ENCODE measurements at places on chromosomes 6 and 20.
A peak's percentile ranks its signal among the peaks of the same experiment; 100 is the strongest.

DNA sequence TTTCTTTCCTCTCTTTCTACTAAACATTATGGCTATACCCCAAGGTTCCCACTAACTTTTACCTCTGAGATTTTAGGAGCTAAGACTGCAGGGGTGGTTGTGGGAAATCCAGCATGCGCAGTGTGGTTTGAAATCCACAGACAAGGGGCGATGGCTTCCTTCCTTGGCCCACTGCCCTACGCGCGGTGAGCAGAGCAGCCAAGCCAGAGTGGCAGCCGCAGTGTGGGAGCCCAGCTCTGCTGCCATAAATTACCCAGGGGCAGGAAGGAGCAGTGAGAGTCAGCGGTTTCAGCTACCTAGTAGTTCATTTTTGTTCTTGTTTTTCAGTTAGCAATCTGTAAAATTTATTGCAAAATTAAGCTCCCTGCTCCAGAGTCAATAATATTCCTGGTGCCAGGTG is 101.4 kb downstream of the BMP2 start:
- no peak for DNase-seq

- DNase-seq = no peak
These were observed 148.6 kb upstream of the ZFP64 start for GRCh38 chr20:52340036-52340634.

GRCh38 chr20:59725476-59726280 is 121.3 kb downstream of the PHACTR3 start:
- DNase-seq = no peak

DNA sequence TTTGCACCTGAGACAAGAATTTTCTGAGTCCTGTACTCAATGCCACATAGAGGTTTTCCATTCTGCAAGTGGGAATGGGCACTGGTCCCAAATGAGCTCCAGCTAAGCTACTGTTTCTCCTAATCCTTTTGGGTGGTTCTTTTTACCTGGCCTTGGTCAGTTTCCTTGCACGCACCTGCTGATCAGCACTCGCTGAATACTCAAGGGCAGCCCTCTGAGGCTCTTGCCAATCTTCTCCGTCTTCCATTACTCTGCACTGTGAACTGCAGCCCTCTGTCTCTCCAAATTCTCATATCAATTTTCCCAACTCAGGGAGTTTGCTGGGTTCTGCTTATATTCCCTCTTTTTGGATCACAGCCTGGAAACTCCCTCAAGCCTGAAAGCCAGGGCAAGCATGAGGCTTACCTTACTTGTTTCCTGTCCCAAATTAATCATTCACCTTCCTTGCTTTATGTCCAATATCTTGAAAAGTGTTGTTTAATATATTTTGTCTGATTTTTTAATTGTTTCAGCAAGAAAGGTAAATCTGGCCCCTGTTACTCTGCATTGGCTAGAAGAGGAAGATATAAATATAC is 138.0 kb upstream of the TBX18 start:
- DNase-seq = no peak

GRCh38 chr6:154862536-154862935 is 129.3 kb downstream of the SCAF8 start:
- DNase-seq = no peak

GRCh38 chr20:47583551-47583950 is 81.9 kb downstream of the NCOA3 start:
- DNase-seq = no peak

DNA sequence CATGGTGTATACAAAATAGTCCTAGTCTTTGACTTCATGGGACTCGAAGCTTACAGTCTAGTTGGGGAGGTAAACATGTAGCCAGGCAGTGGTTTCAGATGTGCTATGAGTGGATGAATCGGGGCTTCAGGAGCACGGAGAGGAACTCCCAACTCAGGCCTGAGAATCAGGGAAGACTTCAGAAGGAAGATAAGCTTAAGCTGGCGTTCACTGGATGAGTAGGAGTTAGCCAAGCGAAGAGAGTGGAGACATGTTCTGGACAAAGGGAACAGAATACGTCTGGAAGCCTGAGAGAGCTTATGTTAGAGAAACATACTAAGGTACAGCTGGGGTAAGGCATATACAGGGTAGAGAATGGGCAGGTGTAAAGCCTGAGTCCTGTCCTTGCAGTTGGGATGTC is 8.8 kb downstream of the CARMIL1 start:
- DNase-seq = no peak

GRCh38 chr6:2037237-2037926 is 208.0 kb downstream of the GMDS start:
- DNase-seq = no peak

- peak; percentile 70 for DNase-seq
These were observed 35.8 kb upstream of the BHLHE23 start for GRCh38 chr20:63042448-63043071.

- peak; percentile 24 for DNase-seq
These were observed 34.9 kb downstream of the RNF24 start for GRCh38 chr20:3980260-3981131.

GRCh38 chr20:51495921-51496545 is 46.5 kb downstream of the NFATC2 start:
- DNase-seq = no peak

DNA sequence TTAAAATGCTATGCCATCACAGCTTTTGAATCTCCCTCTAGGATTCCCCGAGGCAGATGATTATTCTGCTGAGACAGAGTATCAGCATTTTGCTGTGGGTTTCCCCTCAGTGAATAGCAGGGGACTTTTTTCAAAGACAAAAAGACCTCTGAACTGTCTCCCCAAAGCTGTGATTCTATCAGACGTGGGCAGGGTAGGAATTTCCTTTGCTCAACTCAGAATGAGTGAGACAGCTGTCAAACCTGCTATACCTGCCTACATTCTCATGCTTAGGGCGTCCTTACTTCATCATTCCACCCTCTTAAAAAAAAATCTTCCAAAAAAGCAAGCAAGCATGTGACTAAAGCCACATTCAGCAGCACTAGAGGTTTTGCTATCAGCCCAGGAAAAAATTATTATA is 147.6 kb upstream of the FAM83B start:
- peak; percentile 28 for DNase-seq

DNA sequence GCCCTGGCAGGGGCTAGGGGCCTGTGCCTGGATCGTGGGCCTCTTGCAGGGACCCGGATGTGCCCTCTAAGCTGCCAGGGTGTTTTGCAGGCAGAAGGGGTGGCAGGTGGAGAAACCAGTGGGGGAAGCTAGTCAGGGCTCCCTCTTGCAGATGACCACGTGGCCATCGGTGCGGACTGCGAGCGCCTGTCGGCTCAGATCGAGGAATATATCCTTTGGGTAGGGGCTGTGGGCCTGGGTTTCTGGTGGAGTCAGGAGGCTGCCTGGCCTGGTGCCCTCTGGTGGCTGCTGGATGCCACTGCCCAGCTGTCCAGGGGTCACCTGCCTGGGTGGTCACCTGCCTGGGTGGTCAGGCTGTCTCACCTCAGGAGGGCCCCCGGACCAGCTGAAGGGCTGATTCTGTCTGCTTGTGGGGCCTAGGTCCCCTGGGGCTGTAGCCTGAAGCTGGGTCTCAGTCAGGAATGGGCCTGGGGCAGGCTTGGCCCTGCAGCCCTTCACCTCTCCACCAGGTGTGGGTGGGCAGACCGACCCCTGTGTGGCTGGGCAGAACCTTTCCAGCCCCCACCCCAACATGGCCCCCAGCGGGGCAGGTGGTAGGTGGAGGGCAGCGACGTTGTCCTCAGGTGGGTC is 6.7 kb downstream of the TCEA2 start:
- DNase-seq = peak; percentile 77

DNA sequence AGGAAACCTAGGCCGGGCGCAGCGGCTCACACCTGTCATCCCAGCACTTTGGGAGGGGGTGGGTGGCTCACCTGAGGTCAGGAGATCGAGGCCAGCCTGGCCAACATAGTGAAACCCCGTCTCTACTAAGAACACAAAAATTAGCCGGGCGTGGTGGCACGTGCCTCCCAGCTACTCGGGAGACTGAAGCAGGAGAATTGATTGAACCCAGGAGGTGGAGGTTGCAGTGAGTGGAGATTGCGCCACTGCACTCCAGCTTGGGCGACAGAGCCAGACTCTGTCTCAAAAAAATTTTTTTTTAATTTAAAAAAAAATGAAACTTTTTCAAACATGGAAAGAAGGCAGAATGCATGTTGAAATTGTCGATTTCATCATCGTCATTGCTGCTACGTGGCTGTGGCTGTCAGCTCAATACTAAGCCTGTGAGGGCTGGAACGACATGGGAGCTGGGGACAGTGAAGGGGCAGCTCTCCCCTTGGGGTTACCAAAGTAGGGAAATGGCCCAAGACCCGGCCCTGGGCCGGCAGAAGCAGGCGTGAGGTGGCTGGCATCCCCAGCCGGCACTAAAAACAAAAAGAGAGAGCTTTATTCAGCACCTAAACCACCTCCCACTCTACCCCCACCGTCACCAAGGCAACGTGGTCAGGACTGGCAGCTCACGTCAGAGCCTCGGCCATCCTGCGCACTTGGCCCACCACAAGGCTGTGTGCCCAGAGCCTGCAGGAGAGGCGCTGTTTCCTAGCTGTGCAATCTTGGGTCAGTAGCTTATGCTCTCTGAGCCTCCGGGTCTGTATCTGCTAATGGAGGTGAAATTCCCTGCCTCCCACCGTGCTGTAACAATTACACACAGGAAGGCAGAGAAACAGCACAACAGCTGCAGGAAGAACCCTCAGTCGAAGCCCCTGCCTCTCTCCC is 30.8 kb downstream of the AGPAT4 start:
- DNase-seq = no peak

DNA sequence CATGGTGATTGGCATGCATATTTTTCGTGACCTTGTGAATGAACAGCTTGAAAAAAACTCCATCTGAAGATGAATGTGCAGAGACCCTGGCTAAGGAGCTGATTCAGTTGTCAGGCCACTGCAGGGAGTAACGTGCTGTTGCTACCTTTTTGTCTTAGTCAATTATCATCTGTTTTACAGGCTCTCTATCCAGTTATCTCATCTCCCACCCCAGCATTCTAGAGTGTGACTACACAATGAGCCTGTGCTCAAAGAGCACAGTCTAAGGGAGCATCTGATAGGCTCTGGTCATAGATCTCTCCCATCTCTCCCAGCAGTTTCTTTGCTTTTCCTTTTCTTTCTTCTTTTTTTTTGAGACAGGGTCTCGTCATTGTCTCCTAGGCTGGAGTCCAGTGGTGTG is 45.5 kb downstream of the NDRG3 start:
- no peak for DNase-seq

- DNase-seq = no peak
These were observed 29.0 kb downstream of the SERPINB1 start for GRCh38 chr6:2812695-2813094.

GRCh38 chr6:110509617-110510241 is 33.3 kb upstream of the SLC22A16 start:
- DNase-seq = no peak

GRCh38 chr6:64146876-64147275 is 511.3 kb downstream of the PHF3 start:
- DNase-seq = no peak

DNA sequence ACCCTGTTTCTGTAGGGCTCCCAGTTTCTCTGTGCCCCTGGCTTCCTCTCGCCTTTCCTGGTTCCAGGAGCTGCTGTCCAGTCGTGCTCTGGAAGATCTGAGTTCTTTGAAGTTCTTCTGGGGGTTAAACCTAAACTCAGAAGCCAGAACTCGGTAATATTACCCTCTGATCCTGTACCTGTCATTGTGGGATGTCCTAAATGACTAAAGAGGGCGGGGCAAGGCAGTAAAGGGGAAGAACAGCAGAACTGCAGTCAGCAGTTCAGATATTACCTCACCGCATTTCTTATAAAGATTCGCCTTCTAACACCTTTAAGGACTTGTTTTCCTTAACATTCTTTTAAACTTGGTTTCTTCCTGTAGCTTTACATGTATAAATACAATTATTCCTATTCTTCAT is 63.9 kb downstream of the FAM120B start:
- DNase-seq = peak; percentile 52

DNA sequence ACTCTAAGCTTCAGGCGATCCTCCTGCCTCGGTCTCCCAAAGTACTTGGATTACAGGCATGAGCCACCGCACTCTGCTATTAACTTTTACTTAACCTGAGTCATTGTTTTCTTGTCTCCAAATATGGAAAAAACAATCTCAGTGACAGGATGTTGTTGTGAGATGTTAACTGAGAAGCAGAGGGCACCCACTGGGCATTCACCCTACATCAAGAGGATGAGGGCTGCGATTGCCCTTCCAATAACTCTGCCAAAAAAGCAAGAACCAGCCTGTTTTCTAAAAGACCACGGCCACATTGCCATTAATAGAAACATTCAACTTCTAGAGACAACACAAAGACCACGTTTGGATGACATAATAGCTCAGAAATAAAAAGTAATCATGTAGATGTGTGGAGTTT is 107.6 kb upstream of the SGK1 start:
- no peak for DNase-seq

DNA sequence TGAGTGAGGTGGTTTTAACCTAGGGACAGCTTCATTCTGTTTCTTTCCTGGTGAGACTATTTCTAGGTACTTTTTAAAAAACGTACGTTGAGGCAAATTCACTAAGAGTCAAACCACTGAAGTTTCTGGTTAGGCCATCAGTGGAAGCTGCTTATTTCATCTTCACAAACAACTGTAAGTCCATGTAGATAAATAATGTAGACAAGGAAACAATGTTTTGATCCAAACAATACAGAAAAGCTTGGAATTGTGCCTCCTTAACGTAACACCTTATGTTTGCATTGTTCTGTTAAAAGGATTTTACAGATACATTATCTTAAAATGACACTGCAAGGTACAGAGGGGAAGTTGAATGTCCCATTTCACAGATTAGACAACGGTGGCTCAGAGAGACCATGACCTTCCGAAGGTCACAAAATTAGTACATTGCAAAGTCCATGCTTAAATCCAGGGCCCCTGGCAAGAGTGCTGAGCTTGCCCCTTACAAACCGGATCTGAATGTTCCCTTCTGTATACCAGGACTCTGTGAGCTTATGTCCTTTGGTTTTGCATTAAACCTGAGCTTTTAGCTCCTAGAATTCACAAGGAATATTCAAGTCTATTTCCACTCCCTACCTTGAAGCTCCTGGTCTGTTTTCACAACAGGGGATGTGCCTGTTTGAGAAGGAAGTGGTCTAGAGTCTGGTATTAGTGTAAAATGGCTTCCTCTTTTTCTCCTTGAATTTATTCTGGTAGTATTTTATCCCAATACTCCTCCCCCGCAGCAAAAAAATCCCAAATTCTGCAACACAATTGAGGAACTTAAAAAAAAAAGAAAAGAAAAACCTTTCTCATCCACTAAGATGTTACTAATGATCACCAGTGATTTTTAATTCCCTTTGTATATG is 28.9 kb upstream of the ZNF217 start:
- no peak for DNase-seq

DNA sequence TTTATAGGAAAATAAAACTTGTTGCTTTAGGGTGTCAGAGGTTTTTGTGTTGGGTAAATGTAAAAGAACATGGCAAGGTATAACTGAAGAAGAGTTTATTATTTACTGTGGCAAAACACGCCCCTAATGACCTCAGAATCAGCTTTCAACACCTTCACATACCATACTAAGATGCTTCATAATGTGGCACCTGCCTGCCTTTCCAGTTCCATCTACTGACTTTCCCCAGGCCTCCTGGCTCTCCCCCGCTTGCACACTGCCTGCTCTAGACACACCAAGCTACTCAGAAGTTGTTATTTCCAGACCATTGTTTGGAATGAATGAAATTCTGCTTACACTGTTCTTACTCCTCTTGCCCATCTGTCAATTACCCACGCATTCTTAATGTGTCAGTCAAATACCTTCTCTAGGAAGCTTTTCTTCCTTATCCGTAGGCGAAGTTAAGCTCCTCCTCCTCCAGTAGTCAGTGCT is 1.8 kb downstream of the TIAM2 start:
- no peak for DNase-seq

GRCh38 chr6:14058735-14059134 is 58.8 kb upstream of the CD83 start:
- DNase-seq = no peak

GRCh38 chr6:101069191-101069795 is 188.2 kb upstream of the ASCC3 start:
- DNase-seq = no peak

- DNase-seq = no peak
These were observed 141.4 kb downstream of the HIVEP2 start for GRCh38 chr6:142803495-142804058.
